ENCODE measurements at places on chromosomes 12 and 14.

GRCh38 chr12:23884909-23885308 is 64.6 kb downstream of the SOX5 start:
- no peak for DNase-seq

DNA sequence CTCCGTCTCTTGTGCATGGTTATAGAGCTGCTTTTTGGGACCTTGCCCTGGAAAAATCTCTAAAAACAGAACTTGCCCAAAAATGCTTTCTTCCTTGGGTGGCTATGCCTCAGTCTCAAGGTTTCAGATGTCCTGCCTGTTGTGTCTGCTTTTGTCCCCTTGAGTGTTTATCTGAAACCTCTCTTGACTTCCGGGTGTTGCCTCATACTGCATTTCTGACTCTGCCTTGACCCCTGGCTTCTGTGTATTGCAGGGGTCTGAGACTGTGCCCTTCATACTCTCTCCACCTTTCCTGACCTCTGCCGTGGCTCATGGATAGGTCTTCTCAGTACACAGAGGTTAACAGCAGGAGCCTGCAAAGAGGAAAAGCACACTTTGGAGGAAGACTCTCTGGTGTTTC is 124.8 kb upstream of the NTF3 start:
- DNase-seq = no peak

GRCh38 chr14:99524804-99525698 is 43.8 kb downstream of the CCNK start:
- DNase-seq = no peak

DNA sequence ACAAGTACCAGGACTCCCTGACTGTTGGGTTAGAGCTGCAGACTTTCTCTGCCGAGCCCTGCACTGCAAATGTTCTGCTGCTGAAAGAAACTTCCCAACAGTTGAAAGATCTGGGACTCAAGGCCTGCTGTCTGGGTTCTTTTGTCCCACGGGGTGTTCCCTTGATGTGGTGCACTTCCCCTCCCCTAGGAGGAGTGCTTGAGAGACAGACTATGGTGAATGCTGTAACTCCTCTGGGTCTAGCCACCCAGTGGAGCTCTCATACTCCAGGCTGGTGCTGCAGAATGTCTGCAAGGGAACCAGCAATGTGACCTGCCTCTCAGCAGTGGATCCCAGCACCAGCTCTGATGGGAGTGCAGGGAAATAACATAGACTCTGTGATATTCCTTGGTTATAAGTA is 129.2 kb upstream of the SLCO1B1 start:
- DNase-seq = no peak

DNA sequence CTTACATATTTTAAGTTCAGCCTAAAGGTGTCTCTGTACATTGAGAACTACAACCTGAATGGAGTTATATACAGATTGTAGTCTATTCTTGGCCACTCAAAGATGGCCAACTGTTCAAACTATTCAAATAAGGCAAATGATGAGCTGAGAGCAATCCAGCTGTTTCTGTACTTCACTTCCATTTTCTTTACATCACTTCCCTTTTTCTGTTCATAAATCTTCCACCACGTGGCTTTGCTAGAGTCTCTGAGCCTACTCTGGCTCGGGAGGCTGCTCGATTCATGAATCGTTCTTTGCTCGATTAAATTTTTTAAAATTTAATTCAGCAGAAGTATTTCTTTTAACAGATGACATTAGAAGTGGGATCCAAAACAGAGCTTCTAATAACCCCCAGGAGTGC is 879.7 kb downstream of the GALC start:
- DNase-seq = no peak

- DNase-seq = no peak
Observed at GRCh38 chr14:91420686-91421085, 3.1 kb upstream of the CCDC88C start.

- DNase-seq = no peak
Observed at GRCh38 chr14:98736701-98737338, 535.2 kb downstream of the BCL11B start.

DNA sequence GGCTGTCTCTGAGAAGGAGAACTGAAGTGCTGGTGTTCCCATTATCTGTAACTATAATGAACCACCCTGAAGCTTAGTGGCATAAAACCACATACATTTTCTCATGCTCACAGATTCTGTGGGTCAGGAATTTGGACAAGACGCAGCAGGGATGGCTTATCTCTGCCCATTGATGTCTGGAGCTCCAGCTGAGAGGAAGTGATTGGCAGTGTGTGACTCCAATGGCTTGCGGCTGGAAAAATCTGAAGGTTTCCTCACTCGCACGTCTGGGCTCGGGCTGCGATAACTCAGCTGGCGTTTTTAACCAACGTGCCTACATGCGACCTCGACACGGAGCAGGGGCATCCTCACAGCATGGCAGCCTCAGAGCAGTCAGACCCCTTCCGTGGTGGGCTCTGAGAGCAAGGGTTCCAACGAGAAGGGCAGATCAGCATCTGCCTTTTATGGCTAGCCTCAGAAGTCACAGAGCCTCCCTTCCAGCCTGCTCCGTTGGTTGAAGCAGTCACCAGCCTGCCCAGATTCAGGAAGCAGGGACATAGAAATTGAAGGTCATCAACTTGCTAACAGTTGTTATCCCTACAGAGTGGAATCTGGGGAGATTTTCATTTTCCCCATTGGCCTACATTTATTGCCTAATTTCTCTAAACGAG is 143.3 kb upstream of the BCL2L14 start:
- no peak for DNase-seq
